ENCODE measurements at places on chromosomes 11 and 22. TPM values are rescaled to one million over a fixed set of nuclear protein-coding genes. Genes with fewer than 3 reads are reported as not detected.

LRRN4CL gene
- total RNA-seq, result 0.51 TPM

MAP6 gene
- total RNA-seq, result 1.3 TPM

MMP12 gene
- not detected for total RNA-seq

- peak; percentile 82 for DNase-seq
These were observed 75.8 kb downstream of the CD44 start for GRCh38 chr11:35214792-35215193.

- DNase-seq, result peak; percentile 26
These were observed 28.9 kb downstream of the THOC5 start for GRCh38 chr22:29524442-29525191.

DNA sequence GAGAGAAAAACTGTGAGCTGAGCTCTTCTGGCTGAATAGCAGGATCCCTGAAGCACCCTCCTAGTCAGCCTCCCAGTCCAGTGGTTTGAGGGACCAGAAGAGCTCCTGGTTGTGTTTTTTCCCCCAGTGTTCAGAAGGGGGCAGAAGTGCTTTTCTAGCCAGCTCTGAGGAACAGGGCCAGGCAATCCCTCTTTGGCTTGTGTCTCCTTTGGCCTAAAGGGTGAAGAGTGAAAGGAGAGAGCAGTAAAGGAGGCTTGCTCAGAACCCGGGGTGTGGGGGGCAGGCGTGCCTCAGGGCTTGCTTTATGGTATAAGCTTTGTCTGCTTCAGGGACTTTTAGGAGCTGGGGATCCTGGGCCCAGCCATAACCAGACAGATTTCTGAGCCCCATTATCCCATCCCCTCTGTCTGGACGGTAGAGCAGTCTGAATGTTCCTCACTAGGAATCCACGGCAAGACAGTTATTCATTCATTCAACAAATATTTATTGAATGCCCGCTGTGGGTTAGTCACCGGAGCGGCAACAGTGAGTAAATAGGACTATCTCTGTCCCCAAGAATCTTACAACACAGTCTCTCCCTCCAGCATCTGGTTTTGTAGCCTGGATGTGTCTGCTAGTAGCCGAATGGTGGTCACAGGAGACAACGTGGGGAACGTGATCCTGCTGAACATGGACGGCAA lies 14.5 kb downstream of the ACP2 start:
- peak; percentile 87 for DNase-seq

- DNase-seq, result no peak
These were observed 251.2 kb downstream of the TENM4 start for GRCh38 chr11:79189601-79190000.

DNA sequence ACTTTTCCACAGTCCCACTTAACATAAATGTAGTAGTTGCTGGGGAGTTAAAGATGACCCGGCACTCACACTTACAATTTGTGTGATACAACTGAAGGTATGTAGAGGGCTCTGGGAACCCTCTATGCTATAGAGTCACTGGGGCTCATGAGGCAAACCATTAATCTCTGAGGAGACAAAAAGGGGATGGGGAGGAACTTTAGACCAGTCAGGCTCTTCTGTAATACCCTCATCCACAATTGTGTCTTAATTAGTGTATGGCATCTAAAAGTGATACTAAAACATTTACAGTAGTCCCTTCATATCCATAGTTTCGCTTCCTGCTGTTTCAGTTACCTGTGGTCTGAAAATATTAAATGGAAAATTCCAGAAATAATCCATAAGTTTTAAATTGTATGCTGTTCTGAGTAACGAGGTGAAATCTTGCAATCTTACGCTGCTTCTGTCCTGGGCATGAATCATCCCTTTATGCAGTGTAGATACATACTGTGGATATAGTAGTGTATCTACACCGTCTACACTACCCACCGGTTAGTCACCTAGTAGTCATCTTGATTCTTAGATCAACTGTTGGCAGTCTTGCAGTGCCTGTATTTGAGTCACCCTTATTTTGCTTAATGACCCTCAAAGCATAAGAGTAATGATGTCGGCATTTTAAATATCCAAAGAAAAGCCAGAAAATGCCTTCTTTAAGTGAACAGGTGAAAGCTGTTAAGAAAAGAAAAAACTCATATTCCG lies 12.2 kb downstream of the CBL start:
- DNase-seq, result peak; percentile 99

GRCh38 chr11:2804189-2804588 lies 81.4 kb downstream of the CDKN1C start:
- no peak for DNase-seq

DNA sequence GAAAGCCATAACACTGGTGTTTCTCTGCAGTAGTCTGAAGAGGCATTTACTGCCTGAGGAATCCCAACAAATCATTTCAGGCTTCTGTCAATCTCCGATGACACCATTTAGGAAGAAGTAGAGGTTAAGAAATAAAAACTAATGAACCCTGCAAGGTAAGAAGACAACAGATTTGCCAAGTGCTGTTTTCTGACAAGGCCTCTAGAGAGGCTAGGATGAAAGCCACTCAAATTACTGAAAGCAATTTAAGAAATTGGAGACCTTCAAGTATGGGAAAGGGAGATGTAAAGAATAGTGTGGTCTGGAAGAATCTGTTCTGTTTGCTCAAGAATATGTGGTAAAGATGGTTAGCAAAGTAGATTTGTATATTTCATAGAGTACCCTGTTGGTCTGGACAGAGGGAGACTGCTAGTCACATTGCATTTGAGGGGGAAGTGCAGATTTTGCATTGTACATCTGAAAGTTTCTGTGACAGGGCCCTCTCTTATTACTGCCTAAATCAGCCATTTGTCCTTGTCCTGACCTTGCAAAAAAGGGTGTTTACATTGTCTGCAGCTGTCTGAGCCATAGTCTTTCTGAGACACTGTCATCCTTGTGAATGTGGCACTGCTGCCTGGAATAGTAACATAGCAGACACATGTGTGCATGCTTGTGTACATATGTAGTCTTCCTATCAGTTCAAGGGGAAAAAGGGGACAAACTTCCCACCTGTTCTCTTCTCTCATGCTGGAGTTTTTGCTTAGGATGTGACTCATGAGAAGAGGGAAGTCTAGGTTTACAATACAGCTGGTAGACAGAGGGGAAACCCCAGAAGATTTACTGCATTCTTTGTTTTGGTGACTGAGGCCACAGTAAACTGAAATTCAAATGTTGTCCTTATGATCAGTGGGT lies 640.2 kb upstream of the KIRREL3 start:
- DNase-seq, result peak; percentile 37
